ENCODE measurements at places on chromosomes 3 and 15.

- no peak for DNase-seq
Observed at GRCh38 chr3:43481375-43481774, 140.4 kb downstream of the ANO10 start.

DNA sequence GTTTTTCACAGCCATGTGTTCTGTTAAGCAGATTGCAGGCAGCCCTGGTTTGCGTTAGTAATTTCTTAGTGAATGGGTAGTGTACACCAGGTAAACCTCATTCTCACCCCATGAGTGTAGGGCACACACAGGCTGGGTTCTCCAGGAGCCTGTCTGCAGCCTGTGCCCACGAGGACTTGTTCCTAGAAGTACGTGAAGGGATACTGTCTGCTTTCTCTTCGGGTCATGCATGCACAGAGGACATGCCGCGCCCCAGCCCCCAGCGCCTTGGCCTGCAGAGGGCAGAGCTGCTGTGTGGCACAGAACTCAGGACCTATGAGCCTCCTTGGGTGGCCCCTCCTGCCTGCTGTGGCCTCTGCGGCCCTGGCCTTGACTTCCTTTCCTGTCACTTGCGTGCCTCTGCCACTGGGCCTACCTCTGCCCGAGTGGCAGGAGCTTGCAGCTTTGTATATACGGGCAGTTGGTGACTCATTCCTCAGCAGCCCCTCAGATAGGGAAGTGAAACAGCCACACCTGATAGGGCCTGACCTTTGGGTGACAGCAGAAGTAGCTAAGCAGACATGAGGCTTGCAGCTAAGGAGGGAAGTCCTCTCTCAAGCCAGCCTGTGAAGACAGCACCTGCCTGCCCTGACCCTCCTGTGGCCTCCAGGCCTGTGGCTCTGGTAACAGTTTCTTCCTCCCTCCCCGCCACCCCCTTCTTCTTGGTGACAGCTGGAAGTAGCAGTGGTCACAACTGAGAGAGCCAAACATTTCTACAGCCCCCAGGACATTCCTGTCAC, 19.5 kb downstream of the PPCDC start:
- DNase-seq = peak; percentile 99

- no peak for DNase-seq
Observed at GRCh38 chr3:141878817-141879216, 2.4 kb downstream of the ATP1B3 start.

GRCh38 chr3:71395927-71396695, 187.4 kb downstream of the FOXP1 start:
- DNase-seq = peak; percentile 73

GRCh38 chr3:47455806-47456452, 19.8 kb downstream of the SCAP start:
- peak; percentile 29 for DNase-seq

- no peak for DNase-seq
Observed at GRCh38 chr3:126959921-126960603, 22.9 kb upstream of the PLXNA1 start.

- no peak for DNase-seq
Observed at GRCh38 chr3:150274372-150274771, 133.7 kb upstream of the TSC22D2 start.

GRCh38 chr3:143875546-143875945, 27.3 kb upstream of the SLC9A9 start:
- DNase-seq = no peak

- DNase-seq = no peak
Observed at GRCh38 chr15:31483986-31484951, 157.6 kb downstream of the KLF13 start.

DNA sequence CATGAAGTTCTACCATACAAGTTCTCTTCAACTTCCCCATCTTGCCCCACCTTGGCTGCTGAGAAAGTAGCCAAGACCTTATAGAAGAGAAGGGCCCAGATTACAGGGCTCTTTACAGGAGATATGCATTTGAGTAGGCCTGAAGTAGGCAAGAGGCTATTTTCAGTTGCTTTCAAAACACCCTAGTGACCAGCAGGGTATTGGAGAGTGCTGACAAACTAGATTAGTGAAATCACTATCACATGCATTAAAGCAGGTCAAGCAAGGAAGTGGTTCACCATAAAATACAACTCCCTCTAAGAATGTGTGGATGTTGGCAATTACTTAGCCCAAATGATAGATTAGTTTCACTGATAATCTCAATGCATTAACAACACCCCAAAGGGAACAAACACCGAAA, 2.7 kb upstream of the LZTFL1 start:
- no peak for DNase-seq

- DNase-seq = no peak
Observed at GRCh38 chr3:60090548-60090947, 1040.7 kb upstream of the CFAP20DC start.

DNA sequence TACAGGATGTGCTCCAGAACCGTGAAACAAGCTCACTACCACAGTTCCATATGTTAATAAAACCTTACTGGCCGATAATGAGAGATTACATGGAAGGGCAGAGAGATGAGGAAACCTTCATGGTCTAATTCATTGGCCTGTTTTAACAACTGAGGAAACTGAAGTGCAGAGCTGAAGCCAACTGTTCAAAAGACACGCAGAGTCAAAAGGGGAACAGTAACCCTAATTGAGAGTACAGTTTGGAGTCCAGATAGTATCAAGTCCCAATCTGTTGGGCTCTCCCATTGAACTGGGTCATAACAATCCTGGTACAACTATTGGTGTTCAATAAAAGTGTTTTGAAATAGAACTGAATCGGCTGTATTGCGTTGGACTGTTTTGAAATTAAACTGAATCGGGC, 69.6 kb downstream of the SLC12A8 start:
- peak; percentile 33 for DNase-seq

- no peak for DNase-seq
Observed at GRCh38 chr3:60192297-60193114, 1058.7 kb downstream of the FHIT start.

DNA sequence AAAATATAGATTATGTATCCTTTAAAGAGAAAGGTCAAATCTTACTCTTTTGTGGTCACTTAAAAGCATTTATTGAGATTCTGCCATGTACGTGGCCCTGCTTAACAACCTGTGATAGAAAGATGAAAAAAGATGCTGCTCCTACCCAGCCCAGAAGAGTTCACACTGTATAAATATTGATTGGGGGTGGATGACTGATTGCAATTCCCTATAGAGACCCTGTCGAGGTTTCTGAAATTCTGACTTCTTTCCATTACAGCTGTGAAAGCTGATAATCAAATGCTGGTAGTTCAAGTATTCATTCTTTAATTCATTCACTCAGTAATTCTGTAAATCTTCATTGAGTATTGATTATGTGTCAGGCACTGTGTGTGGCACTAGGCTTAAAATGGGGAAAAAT, 114.1 kb upstream of the CHL1 start:
- no peak for DNase-seq

- peak; percentile 95 for DNase-seq
Observed at GRCh38 chr3:52062505-52062904, 6.1 kb upstream of the DUSP7 start.

All from CD14-positive monocyte (primary cell).